ENCODE measurements at places on chromosomes 1 and 21.

DNA sequence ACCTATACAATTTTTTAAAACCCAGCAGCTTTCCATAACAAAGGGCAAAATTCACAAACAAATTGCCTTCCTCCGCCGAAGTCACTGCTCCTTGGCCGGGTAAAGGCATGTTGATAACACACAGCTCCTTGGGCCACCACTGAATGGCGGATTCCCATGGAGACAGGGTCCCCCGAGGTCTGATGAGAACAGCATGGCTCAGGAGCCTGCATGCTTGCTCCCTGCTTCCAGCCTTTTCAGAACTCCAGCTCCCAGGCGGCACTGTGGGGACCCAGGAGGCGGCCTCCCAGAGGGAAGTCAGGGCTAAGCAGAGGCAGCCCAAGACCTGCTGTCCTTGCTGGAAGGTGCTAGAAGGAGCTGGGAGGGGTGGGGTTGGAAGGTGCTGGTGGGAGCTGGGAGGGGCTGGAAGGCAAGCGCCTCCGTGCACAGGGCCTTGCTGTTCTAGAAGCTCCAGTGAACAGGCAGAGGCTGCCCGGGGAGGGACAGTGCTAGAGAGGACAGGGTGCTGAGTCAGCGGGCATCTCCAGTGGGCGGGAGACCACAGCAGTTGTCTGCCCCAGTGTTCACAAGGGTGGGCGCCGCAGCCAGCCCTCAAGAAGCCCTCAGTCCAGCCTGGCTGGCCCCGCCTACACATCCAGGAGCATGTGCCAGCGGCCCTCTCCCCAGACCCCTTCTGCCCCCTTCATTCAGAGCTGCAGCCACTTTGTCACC, 35.1 kb downstream of the PRDM16 start:
- no peak for DNase-seq

DNA sequence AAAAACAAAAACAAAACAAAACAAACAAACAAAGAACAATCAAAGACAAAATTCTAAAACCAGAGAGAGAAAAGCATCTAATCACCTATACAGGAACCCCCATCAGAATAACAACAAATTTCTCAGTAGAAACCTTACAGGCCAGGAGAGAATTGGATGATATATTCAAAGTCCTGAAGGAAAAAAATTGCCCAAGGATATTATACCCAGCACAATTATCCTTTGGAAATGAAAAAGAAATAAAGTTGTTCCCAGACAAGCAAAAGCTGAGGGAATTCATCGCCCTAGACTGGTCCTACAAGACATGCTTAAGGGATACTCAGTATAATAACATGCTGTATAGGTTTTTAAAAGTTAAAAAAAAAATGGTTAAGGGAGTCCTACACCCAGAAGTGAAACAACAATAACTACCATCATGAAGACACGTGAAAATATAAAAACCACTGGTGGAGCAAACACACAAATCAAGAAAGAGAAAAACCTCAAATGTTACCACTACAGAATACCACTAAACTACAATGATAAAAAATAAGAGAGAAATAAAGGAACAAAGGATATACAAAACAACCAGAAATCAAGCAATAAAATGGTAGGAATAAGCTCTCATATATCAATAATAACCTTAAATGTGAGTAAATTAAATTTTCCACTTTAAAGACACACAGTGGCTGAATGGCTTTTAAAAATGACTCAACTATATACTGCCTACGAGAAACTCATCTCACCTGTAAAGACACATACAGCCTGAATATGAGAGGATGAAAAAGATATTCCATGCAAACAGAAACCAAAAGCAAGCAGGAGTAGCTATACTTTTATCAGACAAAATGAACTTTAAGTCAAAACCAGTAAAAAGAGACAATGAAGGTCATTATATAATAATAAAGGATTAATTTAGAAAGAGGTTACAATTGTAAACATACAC, 121.9 kb downstream of the ACBD6 start:
- no peak for DNase-seq

GRCh38 chr1:113534130-113534817, 144.0 kb downstream of the MAGI3 start:
- no peak for DNase-seq

DNA sequence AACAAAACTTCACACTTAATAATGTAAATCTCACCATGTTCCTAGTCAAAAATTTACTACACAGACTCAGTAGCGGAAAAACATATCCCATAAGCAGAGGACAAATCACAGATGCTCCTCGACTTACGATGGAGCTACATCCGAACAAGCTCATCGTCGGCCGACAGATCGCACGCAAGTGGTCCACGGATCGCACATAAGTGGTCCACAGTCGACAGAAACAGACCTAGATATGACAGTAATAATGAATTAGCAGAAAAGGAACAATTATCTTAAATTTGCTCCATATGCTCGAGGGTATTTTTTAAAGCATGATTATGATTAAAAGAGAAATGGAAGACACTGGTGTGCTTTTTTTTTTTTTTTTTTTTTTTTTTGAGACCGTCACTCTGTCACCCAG, 36.3 kb downstream of the WDR4 start:
- DNase-seq: no peak

- no peak for DNase-seq
Observed at GRCh38 chr21:43764576-43765495, 11.3 kb downstream of the CSTB start.

DNA sequence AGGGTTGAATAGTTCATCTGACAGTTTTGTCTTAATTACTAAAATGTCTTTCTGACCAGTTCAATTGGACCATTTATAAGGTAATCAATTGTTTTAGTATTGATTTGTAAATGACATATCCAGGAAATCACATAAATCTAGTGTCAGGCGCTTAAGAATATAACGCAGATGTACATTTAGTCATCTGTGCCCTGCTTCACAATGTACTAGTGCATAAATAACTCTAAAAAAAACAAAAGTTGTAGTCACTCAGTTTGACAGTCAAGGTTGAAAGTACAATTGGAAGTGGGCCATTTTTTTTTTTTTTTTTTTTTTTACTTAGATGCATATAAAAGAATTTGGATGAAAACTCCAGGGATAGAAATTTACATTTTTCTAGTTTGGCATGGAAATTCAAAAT, 490.4 kb downstream of the PTPRC start:
- DNase-seq: no peak

DNA sequence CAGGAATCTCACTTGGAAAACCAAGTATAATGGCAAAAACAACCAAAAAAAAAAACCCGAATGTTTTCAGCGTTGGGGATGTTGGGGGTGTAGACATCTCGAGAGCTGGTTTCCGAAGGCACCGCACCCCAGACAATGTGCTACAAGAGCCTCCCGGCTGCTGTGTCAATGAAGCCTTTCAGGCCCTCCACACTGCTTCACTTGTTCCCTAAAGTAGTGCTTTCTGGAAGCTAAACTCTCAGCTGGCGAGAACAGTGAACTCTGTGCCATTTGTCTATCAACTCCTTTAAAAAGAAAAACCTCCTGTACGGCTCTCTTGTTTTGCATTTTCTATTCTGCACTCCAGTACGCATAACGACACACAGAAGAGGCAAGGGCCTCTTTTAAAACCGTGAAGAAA, 32.5 kb downstream of the PLEKHO1 start:
- DNase-seq: no peak

DNA sequence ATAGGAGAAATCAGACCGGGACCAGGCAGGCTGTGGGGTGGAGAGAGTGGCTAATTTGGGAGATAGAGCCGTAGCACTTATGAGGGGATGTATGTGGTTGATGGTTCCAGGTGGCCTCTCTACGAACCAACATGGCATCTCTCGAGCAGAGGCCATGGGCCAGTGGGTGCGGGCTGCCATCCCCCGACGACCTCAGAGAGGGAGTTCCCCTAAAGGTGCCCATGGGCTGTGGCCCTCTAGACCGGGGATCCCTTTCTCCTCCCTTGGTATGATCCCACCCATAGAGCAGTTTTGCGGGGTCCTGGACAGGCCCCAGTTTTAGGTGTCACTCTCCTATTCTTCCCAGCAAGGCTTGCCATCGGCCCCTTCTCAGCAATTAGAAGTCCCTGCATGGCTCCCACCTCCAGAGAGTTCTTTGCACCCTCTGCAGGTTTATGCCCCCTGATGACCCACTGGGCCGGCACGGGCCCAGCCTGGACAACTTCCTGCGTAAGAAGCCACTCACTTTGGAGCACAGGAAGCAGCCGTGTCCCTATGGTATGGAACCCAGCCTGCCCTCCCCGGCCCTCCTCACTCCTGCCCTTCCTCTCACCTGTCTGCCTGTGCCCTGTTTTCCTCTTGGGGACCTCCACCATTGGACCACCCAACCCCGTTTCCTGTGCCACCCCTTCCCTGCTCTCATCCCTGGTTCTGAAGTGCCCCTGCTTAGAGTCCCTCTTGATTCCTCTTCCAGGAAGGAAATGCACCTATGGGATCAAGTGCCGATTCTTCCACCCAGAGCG, 7.8 kb downstream of the ZC3H12A start:
- no peak for DNase-seq

- DNase-seq: no peak
Observed at GRCh38 chr1:117590273-117590925, 15.4 kb upstream of the TENT5C start.

DNA sequence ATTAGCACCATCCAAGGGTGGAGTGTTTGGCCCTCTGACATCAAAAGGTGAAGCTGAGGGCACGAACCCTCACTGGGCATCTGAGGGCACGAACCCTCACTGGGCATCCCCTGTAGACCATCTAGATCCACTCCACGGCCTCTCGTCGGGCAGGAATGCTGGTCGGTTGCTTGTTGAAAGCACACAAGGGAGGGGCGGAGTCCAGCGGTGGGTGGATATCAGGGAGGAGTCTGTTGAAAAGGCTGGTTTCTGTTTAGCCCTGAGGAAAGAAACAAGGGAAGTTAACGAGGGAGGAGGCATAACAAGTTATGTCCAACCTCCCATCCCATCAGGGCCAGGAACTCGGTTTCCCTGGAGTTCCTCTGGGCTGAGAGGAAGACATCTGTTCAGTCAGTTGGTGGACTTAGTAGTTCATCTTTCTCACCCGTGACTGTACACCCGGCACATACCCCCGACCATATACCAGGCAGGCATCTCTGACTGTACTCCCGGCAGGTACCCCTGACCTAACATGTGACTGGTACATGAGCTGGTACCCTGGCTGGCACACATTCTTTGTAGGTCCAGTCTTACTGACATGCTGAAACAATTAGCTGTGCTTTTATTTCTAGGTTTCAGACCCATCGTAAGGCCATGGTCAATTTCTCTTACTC, 32.1 kb upstream of the PDE9A start:
- DNase-seq: no peak

DNA sequence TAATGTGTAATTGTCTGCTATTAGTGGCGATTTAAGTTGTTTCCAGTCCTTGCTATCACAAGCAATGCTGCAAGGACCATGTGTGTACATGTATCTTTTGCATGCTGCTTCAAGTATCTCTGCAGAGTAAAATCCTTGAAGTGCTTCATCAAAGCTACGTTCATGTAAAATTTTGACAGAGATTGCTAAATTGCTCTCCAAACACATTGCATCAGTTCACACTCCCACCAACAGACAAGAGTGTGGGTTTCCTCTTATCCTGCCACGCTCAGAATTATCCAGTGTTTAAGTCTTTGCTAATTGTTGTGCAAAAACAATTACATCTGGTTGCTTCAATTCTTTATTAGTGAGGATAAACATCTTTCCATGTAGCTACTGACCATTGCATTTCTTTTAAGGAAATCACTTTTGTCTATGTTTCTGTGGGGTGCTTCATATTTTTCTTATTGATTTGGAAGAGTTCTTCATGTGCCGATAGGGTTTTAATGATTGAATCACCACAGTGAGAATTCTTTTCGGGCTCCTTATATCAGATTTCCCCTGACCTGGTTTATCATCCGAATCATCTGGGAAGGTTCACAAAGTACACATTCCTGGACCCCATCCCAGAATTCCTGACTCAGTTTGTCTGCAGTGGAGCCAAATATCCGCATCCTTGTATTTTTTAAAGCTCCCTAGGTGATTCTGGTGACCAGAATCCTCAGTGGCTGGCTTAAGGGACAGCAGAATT, 56.3 kb upstream of the GALNT2 start:
- no peak for DNase-seq

DNA sequence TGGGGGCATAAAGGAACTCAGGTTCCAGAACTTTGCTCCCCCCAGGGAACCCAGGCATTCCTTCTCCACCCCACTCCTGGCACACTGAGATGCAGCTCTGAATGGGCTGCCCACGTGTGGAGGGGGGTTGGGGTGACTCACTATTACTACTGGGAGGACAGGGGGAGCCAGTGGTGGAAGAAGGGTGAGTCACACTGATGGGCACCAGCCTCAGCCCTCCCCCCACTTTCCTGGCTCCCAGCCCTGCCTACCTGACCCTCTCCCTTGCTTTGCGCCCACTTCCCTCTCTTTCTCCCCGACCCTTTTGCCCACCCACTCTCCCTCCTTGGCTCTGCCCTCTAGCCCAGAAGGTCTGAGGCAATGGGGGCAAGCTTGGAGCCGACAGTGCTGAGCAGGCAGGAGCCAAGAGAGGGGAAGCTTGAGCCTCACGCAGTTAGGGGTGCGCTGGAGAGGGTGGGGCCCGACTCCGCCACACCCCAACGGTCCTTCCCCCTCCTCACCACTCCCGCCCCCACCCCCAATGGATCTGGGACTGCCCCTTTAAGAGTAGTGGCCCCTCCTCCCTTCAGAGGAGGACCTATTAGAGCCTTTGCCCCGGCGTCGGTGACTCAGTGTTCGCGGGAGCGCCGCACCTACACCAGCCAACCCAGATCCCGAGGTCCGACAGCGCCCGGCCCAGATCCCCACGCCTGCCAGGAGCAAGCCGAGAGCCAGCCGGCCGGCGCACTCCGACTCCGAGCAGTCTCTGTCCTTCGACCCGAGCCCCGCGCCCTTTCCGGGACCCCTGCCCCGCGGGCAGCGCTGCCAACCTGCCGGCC, at the start of gene LMNA:
TSS of gene LMNA (plus strand) at position 611 of the 818 bp plus-strand sequence. CDS start 208 bp downstream, outside the sequence.
- peak; percentile 81 for DNase-seq

All from effector memory CD4-positive, alpha-beta T cell (primary cell).